ENCODE measurements at places on chromosomes 2 and 18.

- DNase-seq, result no peak
These were observed 43.9 kb downstream of the CLIP4 start for GRCh38 chr2:29159125-29159524.

DNA sequence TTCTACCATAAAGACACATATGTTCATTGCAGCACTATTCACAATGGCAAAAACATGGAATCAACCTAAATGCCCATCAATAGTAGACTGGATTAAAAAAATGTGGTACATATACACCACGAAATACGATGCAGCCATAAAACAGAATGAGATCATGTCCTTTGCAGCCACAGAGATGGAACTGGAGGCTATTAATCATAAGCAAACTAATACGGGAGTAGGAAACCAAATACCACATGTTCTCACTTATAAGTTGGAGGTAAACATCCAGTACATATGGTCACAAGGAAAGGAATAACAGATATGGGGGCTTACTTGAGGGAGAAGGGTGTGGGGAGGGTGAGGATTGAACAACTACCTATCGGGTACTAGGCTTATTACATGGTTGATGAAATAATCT lies 7.7 kb downstream of the HMSD start:
- DNase-seq, result no peak

DNA sequence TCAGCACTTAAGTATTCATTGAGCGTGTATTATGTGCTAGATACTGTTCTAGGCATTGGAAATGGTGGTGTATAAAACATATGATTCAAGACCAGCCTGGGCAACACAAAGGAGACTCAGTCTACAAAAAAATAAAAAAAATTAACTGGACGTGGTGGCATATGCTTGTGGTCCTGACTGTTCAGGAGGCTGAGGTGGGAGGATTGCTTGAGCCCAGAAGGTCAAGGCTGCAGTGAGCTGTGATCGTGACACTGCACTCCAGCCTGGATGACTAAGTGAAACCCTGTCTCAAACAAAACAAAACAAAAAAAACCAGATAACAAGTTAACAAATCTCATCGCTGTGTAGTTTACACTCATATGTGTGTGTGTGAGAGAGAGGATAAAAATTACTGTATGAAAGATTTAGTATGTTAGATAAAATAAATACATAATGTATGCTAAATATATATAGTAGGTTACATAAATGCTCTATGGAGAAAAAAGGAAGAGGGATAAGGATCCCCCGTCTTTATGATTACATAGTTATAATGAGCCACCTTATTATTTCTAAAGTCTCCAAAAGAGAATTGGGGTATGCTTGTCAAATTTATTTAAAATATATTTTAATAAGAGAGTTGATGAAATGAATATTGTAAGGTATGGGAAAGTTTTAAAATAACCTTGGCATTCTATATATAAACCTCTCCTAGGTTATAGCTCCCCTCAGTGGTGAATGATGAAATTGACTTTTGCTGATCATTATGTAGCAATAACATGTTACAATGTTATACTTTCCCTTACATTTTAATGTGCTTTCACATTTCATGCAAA lies 69.2 kb downstream of the EHBP1 start:
- DNase-seq, result no peak

GRCh38 chr2:211877061-211877460 lies 661.5 kb downstream of the ERBB4 start:
- DNase-seq, result no peak

GRCh38 chr18:3967359-3968180 lies 487.5 kb downstream of the DLGAP1 start:
- DNase-seq, result no peak

GRCh38 chr2:85635636-85636035 lies 19.6 kb downstream of the USP39 start:
- DNase-seq, result no peak

DNA sequence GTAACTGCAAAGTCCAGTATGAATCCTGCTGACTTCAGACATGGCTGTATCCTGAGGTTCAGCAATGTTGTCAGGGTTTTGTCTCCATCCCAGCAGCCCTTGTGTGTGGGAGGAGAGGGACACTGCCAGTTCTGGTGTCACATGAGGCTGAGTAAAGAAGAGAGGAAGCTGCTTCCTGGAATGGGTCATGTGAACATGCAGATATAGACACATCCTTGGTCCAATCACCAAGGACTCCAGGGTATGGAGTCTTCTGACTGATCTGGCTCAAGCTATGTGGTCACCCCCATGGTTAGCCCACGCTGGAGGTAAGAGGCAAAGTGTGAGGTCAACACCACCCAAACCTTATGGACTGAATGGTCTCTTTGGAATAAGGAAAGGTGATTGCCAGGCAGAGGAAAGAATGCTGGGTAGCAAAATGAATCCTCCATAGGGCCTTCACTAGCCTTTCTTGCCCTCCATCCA lies 134.4 kb upstream of the SLC1A4 start:
- DNase-seq, result no peak

Measured in stimulated activated CD8-positive, alpha-beta memory T cell treated with anti-CD3 and anti-CD28 coated beads, Interleukin-7, amount 100 ng/mL, for 24 hours (primary cell).